GM23248 (cell line): ENCODE measurements at places on chromosomes 11 and 22.

DNA sequence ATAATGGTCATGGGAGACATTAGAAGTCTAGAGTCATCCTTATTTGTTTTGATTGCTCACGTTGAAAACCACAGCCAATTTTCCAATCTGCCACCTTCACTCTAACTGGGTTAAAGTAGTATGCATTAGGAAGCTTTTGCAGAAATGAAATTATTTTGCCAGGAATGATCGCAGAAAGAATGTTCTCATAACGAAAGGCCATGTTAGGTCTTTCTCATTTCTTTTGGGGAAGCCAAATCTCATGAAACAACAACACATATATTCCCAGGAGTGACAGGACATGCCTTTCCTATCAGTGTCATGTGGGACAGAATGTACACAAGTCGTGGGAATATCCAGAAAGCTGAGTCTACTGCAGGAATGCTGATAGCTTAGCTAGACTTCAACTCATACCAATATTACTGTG lies 386.3 kb downstream of the AASDHPPT start:
- no peak for DNase-seq

DNA sequence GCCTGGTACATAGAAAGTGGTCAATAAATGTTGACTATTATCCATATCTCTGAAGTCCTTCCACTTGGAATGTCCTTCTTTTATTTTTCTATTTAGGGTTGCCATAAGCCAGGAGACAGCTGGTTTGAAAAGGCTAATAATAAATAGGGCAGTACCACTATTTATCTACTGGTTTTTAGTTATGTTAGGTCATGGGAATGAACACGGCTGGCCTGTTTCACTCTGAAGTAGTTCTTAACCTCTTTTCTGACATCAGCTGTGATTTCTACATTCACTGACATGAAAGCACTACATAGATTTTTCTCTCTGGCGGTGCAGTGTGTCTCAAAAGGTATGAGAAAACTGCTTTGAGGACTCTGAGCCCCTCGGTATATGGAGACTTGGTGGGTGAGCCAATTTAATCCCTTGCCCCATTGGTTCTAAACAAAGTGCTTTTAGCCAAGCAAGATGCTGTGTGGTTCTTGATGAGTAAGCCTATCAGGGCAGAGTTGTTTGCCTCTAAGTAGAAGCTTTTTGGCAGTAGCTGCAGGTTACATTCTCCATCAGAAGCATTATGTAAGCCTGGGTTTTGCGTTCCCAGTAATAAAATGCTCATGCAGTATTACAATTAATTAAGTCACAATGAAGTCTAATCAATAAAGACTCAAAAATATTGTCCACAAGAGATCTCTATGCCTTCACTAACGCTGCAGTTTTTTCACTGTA lies 48.7 kb upstream of the APOA1 start:
- DNase-seq: peak; percentile 68

GRCh38 chr11:58513747-58514367 lies 6.0 kb upstream of the OR5B21 start:
- DNase-seq: peak; percentile 79

GRCh38 chr22:35688913-35689675 lies 28.6 kb upstream of the APOL5 start:
- peak; percentile 42 for DNase-seq

DNA sequence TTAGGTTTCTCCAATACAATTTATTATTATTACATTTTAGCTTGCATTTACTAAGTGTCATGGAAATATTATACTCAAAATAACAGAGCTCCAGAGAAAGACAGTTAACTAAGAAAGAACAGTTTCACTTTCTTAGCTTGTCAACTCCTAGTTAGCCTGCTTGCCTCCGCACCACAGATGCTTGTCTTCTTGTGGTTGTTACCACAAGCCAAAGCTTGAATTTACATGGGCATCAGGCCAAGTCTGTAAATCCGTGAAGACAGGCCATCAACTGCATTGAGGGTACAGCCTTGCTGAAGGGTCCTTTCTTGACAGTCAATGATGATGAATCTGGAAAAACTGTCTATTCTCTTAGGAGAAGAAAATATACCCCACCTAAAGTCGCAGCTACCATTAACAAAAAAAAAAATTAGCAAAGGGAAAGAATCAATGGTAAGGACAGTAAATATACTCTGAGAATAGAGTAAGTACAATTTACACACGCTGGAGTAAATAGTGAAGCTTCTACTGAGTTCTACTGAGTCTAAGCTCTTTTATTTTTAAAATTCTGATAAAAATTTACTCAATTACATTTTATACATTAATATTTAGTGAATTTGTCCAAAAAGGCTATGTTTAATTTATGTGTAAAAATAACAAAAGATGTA lies 15.6 kb upstream of the DENND5A start:
- DNase-seq: no peak

GRCh38 chr11:130513132-130513531 lies 64.7 kb downstream of the ADAMTS15 start:
- DNase-seq: peak; percentile 73

DNA sequence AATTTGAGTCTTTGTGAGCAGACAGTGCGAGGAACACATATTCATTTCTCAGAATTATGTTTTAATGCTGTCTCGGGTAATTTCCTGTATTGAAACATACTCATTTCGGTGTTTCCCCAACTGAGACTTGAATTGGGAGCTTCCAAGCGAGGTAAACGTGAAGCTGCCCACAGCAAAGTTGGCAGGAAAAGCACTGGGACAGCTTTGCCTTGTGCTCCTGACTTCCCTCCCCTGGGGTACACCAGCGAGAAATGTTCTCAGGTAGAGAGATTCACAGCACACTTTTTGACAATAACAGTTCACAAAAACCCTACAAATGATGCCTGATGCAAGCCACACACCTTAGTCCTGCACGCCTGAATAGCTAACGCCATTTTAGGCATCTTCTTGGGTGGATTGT lies 3.1 kb downstream of the HTR3B start:
- no peak for DNase-seq

DNA sequence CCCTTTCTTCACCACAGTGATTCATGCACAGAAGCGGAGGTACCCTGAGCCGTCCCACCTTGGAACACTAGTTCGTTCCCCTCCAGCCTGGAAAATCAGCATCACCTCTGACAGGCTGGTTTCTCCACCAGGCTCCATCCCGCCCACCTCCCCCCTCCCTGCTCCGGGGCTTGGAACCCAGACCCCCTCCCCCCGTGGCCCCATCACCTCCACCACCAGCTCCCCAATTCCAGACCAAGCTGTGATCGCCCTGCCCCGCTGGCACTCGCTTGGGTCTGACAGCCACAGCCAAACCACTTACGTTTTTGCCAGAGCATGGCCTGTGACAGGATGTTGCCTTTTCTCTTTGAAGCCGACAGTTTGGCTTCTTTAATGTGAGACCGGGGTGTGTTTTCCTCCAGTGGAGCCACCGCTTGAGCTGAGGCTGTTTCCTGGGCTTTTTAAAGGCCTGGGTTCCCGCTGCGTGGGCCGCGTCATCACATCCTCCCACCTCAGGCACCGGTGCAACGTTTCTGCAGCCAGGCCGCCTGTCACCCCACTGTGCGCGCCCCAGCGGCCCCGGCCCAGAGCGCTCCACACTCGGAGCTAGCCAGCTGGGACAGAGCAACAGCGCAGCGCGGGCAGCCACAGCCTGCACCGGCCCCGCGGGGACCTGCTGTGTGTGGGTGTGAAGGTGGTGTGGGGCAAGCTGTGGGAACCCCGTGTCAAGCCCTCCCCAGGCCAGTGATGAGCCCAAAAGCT lies at the start of gene POU2AF1:
Gene POU2AF1, minus strand, starts transcription at position 415 of the 741 bp plus-strand sequence. Its CDS starts 98 bp downstream, at position 317.
- DNase-seq: peak; percentile 91
